Stimulated activated CD4-positive, alpha-beta T cell treated with anti-CD3 and anti-CD28 coated beads, Interleukin-15, amount 100 ng/mL, for 1 hour (primary cell): ENCODE measurements at places on chromosomes 7 and 10.

GRCh38 chr10:97499561-97500296 lies 1.0 kb downstream of the UBTD1 start:
- DNase-seq: no peak

- DNase-seq: no peak
Measured at GRCh38 chr7:95925236-95925635, 152.9 kb downstream of the DYNC1I1 start.

DNA sequence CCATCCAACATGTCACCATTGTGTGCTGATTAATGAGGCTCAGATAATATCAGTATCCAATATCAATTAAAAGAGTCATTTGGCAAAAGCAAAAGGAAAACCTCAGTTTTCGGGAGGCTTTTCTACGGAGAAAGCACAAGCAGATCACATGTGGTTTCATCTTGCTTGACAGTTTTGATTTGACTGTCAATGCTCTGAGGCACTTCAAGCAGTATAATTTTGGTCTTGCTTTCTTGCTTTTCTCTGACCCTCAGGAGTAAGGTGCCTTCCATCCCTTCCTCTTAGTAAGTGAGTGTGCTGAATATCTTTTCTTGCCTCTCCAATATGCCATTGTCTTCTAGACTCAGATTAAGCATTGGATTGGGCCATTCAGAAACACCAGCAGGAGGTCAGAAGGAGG lies 115.5 kb upstream of the CALCR start:
- no peak for DNase-seq

DNA sequence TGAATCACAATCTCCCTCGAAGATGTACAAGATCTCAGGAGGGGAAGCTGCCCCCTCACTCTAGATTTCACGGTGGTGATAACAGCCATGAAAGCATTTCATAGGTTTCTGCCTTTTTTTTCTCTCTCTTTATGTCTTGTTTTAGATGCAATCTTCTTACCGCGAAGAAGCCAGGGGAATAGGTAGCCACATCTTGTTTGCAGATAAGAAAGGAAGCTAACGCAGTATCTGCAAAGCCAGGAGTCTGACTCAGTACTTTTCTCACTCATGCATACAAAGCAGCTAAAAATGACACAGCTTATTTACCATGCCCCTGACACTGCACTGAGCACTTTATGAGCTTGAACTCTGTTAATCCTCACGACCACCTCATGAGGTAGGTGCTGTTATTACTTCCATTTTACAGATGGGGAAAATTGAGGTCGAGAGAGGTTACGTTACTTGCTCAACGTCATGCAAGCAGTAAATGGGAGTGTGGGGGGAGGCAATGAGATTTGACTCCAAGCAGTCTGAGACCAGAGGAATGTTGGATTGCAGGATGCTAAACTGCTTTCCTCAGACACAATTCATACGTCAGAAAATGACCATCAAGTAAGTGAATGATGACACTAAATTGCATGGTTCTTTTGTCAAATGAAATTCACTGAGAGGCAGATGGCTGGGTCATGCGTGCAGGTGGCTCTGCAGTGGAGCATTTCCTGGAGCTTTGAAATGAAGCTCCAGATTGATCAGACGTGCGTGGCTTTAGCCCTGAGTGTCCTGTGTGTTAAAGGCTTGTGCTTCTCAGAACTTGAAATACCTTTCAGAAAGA lies 3.3 kb downstream of the MAP3K8 start:
- no peak for DNase-seq

DNA sequence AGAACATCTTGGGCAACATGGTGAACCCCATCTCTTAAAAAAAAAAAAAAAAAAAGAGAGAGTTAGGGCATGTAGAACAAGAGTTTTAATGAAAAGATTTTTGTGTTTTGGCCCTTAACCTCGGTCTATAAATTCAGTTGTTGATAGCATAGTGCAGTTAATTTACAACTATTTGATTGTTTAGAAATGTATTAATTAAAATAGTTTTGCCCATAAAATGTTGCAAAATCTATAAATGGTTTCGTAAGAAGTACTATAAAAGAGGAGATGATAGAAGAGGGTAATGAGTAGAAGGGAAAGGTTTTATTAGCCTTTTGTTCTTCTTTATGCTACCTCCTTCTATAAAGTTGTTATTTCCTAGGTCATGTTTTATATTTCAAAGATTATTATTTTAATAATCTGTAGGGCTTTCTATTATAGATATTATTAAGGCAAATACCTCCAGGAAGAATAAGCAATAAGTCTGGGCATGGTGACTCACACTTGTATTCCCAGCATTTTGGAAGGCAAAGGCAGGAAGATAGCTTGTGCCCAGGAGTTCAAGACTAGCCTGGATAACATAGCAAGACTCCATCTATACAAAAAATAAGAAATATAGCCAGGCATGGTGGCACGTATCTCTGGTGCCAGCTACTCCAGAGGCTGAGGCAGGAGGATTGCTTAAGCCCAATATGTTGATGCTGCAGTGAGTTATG lies 73.3 kb downstream of the MCU start:
- no peak for DNase-seq

GRCh38 chr7:137882261-137882668 lies 35.5 kb upstream of the DGKI start:
- DNase-seq: no peak

- no peak for DNase-seq
Measured at GRCh38 chr10:108252771-108253170, 1088.3 kb upstream of the SORCS1 start.

DNA sequence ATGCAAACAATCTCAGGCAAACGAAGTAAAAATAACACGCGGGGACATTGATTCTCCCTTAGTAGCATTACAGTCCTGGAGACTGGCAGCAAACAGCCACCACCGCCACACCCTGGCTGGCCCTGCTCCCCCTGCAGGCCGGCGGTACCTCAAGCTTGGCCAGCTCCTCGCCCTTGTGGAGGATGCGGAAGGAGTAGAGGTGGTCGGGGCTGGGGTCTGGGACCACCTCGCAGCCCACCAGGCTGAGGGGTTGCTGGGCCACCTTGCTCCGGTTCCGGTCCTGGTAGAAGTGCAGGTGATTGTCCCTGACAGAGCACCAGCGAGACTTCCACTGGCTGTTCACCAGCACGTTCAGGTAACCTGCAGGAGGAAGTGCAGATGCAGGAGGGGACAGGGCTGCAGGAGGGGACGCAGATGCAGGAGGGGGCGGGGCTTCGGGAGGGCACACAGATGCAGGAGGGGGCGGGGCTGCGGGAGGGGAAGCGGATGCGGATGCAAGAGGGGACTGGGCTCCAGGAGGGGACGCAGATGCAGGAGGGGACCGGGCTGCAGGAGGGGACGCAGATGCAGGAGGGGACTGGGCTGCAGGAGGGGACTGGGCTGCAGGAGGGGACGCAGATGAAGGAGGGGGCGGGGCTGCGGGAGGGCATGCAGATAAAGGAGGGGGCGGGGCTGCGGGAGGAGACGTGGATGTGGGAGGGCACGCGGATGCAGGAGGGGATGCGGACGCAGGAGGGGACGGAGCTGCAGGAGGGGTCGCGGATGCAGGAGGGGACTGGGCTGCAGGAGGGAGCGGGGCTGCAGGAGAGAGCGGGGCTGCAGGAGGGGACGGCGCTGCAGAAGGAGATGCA lies 65.7 kb downstream of the VWA2 start:
- DNase-seq: peak; percentile 12

- DNase-seq: no peak
Measured at GRCh38 chr10:70619271-70620019, 16.9 kb upstream of the PRF1 start.

GRCh38 chr10:55091691-55092328 lies 290.8 kb upstream of the PCDH15 start:
- DNase-seq: no peak

- no peak for DNase-seq
Measured at GRCh38 chr10:52226197-52226847, 87.8 kb upstream of the DKK1 start.

- DNase-seq: no peak
Measured at GRCh38 chr10:123150271-123150985, 2.5 kb downstream of the HMX2 start.

- DNase-seq: no peak
Measured at GRCh38 chr10:133298466-133298865, 10.2 kb downstream of the TUBGCP2 start.

- DNase-seq: no peak
Measured at GRCh38 chr7:69564454-69565417, 33.5 kb upstream of the AUTS2 start.

GRCh38 chr7:91050677-91051076 lies 213.6 kb upstream of the FZD1 start:
- DNase-seq: no peak

- no peak for DNase-seq
Measured at GRCh38 chr7:137873979-137874777, 27.4 kb upstream of the DGKI start.

GRCh38 chr7:117673839-117674238 lies 194.0 kb downstream of the CFTR start:
- no peak for DNase-seq

DNA sequence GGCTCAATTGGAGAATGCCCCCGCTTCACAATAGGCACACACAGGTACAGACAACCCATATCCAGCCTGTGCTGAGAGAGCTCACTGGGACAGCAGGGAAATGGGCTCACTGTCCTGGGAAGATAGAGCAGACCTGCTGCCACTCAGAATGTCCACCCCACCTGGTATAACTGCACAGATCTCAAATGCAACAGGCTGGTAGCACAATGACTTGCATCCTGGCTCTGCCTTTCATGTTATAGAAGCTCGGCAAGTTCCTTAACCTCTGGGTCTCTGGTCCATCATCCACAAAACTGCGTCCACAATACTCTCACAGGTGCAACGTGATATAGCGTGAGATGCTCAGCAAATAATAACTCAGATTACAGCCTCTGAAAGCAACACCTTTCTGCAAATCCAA lies 295.4 kb downstream of the GRID1 start:
- DNase-seq: no peak

GRCh38 chr10:11846542-11846941 lies 23.4 kb downstream of the PROSER2 start:
- no peak for DNase-seq

DNA sequence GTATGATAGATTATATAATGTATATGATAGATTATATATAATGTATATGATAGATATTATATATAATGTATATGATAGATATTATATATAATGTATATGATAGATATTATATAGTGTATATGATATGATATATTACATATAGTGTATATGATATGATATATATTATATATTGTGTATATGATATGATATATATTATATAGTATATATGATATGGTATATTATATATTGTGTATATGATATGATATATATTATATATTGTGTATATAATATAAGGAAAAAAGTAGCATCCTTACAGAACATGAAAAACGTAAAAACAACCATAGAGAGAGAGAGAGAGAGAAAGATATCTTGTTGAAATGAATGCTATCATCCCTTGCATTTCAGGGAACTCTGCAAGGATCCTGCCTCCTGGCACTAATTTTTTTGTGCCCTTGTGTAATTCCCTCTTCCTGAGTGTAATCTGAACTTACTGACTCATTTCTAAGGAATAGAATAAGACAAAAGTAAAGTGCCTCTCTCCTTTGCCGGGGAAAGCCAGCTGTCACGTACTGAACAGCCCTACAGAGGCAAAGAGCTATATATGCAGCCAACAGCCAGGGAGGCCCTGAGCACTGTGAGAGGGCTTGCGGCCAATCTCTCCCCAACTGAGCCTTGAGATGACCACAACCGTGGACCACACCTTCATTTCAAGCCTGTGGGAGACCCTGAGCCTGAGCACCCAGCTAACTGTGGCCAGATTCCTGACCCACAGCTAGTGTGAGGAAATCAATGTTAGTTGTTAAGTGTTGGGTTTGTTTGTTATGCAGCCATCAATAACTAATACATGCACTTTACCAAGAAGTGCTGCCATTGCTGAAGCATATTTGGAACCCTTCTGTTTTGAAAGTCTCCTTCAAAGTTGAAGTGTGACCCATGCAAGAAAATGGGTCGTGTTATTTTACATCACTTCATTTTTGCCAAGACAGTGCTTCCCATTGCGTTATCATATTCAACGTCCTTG lies 61.1 kb upstream of the EZH2 start:
- no peak for DNase-seq

- no peak for DNase-seq
Measured at GRCh38 chr10:131070856-131071255, 240.7 kb downstream of the TCERG1L start.

DNA sequence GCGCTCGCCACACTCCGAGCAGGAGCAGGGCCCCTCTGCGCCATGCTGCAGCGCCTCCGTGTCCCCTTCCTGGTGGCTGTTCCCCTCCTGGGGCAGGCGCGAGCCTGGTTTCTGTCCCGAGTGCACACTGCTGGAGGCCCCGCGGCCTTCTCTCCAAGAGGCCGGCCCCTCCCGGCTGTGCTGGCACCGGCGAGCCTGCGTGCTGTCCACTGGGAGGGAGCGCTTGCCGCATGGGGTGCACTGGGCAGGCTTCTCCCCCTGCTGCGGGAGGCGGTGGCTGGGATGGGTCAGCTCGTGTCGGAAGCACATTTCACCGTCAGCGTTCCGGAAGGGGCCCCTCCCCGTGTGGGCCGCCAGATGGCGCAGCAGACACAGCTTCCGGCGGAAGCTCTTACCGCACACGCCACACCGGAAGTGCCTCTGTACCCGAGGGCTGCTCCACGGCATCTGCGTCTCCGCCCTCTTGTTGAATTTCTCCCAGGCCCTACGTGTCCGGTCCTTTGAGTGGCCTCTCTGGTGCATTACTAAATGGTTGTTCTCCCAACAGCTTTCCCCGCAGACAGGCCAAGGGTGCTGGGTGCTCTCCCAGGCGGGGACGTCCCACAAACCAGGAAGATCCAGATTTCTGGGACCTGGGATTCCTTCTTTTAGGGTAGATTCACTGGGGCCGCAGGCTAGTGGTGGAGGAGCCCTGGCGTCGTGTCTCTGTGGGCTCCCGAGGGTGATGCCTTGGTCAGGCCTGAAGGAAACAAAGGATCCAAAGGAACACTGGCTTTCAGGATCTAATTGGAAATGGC lies 18.7 kb downstream of the ZNF786 start:
- DNase-seq: peak; percentile 24

DNA sequence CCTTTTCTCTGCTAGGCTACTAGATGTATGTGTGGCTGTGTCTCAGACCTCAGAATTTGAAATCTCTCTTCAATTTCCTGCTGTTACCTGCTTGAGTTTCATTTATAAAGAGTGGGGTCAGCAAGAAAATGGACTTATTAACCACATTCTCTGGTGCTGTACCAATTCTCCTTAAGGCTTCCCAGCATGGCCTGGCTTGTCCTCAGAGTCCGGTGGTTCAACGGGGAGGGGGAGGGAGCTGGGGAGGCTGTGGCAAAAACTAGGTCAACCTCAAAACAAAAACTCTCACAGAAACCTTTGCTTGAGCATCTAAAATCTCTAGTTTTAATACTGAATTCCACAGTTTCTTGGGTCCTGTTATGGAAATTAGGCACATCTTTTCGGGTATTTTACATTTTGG lies 389.1 kb upstream of the COBL start:
- no peak for DNase-seq
